ENCODE measurements at places on chromosomes 16 and 17.

DNA sequence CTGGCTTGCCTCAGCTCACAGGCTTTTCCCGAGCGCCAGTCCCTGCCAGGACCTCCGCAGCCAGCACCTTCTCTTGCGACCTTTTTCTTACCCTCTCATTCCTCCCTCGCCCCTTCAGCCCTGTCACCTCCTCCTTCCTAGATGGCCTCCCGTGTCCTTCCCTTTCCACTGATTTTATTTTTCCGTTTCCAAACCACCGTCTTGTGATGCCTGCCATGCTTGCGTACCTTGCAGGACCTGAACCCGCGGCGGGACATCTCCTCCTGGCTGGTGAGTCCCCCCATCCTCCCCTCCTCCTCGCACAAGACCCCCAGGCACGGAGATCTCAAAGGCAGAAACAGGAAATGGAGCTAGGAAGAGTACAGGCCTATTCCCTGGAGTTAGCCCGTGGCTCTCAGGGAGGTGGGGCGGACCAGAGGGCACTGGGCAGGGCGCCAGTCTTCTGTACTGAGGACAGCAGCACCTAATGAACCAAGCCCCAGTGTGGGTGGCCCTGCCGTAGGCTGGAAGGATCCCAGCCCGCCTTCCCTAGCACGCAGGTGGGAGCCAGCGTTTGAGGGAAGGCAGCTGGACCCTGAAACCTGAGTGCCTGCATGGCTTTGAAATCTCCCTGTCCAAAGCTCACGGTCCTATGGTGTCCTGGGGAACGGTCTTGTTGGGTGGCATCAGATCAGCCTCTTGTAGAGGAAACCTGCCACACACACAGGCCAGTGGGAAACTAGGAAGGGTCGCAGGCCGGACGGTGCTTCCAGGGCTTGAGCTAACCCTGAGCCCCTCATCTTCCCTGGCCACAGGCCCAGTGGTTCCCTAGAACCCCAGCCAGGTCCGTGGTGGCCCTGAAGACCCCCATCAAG lies 612 bp downstream of the CISD3 start:
- no peak for DNase-seq

- no peak for DNase-seq
Observed at GRCh38 chr16:9012848-9013507, 49.3 kb upstream of the USP7 start.

DNA sequence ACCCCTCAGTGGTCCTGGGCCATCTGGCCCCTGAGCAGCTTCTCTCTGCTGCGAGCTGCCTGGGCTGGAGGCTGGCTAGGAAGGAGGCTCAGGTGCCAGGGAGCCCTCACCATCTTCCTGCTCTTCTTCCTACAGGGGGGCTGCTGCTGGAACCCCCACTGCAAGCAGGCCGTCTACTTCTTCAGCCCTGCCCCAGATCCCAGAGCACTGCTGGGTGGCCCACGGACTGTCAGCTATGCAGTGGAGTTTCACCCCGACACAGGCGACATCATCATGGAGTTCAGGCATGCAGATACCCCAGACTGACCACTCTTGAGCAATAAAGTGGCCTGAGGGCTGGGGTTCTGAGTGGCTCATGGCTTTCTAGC lies 46.1 kb downstream of the PRMT7 start:
- DNase-seq = no peak

DNA sequence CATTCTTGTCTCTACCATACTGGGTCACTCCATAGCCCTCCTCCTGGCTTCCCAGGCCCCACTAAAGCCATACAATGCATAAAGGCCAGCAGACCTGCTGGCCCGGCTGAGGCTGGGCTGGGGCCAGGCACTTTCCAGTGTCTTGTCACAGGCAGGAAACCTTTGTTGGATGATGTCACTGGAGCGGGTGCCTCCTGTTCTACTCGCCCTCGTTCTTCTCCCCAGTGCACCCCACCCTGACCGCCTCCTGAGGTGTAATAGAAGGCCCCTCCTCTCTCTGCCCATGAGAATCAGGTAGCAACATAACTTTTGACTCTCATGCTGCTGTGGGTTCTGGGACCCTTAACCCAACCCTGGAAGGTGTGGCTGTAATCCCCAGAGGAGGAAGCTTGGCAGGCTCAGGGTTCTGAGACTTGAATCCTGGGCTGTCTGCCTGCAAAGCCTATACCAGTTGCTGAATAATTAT lies 54.2 kb upstream of the IL34 start:
- no peak for DNase-seq

DNA sequence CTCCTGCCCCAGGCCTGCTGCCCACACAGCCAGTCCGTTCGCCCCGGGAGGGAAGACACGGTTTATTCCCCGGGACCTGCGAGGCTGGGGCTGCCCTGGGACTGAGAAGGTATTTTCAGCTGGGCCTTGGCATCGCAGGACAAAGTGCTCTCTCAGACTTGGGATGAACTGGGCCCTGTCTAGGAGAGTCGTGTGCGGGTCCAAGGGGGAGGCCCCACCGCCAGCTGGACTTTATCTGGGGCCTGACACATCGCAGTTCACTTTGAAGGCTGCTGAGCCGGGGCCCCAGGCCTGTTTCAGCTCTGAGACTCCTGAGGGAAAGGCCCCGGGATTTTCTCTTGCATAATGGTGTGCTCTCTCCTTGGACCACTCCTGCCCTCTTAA lies 6.8 kb downstream of the CRISPLD2 start:
- DNase-seq = no peak

DNA sequence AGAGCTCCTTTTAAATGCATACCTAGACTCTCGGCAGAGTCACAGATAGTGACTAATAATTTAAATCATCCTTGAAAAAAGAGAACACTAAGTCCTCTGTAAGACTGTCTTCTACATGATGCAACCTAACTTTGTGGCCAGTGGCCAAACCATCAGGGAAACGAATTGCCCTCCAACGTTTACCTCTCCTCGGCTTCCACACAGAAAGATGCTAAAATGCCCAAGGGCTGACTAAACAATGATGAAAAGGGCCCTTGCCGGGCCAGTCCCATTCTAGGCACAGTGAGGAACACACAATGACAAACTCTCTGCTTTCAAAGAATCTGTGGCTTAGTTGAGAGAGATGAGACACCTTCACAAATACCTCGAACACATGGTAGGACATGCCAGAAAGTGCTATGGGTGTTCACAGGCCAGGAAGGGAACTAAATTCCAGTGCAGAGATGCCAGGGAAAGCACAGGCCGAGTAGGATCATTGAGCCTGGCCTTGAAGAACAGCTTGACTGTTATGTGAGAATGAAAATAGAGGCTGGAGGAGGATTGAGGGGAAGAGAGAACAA lies 35.3 kb upstream of the PITPNM3 start:
- no peak for DNase-seq

DNA sequence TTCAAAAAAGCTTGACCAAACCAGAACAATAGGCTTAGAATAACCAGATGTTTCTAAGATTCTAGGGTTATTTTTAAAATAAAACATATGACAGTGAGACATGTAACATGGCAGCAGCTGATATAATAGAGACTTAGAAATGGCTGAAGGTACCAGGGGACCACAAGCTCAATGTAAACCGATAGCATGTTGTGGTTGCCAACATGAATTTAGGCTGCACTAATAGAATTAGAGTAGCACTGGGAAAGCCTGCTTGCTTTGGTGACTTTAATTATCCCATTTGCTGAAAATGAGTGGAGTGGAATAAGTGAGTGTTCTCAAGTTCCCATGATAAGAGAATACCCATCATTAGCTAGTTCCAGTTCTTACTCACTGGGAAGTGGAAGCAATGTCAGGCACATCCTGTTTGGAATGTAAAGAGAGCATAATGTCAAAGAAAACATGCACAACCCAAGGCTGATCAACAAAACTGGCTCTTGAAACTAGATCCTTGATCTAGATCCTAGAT lies 621.2 kb upstream of the CDH5 start:
- no peak for DNase-seq

DNA sequence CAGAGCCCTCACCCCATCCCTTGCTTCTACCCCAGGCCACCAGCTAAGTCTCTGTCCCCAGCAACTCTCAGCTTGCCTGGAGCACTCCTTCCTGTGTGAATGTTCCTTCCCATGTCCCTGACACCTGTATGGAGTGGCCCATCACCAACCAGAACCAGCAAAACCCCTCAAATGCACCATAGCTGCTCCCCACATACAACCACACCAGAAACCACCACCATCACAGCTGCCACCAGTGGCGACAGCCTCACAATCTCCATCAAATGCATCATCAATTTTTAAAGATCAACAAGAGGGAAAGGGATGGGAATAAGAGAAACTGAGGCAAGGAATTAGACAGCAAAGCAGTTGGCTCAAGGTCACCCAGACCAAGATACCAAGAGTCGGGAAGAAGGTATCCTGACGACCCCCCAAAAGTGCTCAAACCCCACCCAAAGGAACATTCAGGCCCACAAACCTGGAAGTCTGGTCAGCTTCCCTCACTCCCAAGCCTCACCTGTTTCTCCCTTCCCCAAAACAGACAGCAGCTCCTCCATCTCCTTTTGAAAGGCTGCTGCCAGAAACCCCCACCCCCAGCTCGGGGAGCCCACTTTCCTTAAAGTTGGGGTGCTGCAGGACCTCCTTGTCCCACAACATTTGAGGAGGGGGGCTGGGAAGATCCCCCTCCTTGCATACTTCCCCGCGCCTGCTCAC lies 1.8 kb downstream of the SRCIN1 start:
- no peak for DNase-seq

DNA sequence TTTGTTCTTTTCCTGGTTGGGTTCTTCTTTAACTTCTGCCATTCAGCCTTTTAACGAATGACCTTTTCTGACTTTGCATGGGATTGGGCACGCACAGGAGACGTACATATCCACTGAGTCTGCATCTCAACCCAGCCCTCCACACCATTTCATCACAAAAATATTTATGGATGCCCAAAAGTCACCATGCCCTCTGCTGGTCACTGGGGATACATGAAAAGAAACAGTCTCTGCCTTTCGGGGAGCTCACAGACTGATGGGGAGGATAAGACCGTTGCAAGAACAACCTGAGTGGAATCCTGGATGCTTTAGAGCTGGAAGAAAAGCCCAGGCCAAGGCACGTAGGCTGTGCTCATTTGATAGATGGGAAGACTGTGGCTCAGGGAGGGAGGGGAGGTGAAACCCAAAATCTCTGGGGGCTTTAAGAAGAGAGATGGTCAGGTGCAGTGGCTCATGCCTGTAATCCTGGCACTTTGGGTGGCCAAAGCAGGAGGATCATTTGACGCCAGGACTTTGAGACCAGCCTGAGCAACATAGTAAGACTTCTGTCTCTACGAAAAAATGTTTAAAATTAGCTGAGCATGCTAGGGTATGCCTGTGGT lies 7.9 kb upstream of the MT2A start:
- DNase-seq = peak; percentile 66

- DNase-seq = peak; percentile 48
Observed at GRCh38 chr16:16025214-16025968, 76.0 kb downstream of the ABCC1 start.

- DNase-seq = peak; percentile 70
Observed at GRCh38 chr17:45077643-45078042, 16.5 kb downstream of the NMT1 start.

GRCh38 chr17:62689441-62690167 lies 62.1 kb downstream of the MRC2 start:
- no peak for DNase-seq

DNA sequence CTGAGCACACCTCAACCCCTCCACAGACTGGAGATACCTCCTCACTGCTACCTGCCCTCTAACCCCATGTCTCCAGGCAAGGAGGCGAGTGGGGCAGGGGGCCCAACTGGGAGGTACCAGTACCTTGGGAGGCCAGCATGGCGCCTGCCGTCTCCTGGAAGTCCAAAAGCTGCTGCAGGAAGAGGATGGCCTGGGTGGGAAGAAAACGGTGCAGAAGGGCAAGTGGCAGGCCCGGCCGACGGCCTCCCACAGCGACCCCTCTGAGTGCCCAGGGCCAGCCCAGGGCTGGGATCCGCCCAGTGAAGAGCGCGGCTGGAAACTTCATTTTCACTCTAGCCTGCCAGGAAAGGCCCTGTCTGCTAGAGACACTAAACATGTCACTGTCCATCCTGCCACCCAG lies 8.5 kb downstream of the ZACN start:
- DNase-seq = no peak

DNA sequence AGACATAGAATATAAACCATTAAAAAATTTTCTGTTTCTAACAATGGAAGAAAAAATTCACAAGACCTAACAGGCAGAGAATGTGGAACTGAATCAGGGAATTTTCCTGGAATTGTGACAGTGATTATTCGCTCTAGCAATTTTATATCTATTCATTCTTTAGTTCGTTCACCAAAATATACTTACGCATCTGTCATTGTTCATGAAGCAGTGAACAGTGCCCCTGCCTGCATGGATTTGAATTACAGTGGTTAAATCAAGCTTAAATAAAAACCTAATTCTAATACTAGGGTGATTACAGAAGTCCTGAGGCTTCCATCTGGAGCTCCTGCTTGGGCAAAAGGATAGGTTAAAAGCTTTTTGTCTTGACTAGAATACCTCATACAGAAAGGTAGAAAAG lies 48.6 kb downstream of the ABCA8 start:
- DNase-seq = peak; percentile 20

GRCh38 chr17:21289902-21290571 lies 5.5 kb downstream of the MAP2K3 start:
- no peak for DNase-seq

DNA sequence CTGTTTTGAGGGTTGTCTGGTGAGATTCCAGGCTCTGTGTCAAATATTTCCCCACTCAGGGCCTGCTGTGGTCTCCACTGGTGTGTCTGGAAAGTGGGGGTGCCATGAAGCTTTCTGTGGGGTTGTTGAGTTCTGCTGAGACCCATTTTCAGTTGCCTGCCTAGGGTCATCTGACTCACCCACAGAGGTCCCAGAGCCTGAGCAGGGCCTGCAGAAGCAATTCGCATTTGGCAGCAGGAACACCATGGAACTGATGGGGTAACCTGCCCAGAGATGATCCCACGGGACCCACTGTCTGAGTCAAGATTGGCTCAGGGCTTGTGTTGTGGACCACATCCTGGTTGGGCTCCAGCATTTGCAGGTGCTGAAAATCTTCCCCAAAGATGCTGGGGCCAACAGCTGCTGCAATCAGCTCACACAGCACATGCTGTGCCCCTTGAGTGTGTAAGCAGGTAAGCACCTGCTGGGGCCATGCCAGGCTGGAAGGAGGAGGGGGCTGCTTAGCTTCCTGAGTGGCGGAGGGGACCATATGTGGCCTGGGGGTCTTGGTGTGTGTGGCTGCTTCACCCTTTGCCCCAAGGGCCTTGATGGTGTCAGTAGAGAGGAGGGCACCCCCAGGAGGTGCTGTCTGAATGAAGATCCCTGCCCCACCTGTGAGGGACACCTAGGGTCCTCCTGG lies 1726.1 kb downstream of the TP53TG3F start:
- no peak for DNase-seq

- DNase-seq = no peak
Observed at GRCh38 chr16:85539084-85539483, 74.0 kb upstream of the GSE1 start.

GRCh38 chr17:81652906-81653771 lies 3.2 kb downstream of the PDE6G start:
- no peak for DNase-seq

All from inflammatory macrophage (primary cell).